Stimulated activated CD8-positive, alpha-beta memory T cell treated with anti-CD3 and anti-CD28 coated beads, Interleukin-15, amount 100 ng/mL, for 1 hour (primary cell): ENCODE measurements at places on chromosomes 2 and 18.

DNA sequence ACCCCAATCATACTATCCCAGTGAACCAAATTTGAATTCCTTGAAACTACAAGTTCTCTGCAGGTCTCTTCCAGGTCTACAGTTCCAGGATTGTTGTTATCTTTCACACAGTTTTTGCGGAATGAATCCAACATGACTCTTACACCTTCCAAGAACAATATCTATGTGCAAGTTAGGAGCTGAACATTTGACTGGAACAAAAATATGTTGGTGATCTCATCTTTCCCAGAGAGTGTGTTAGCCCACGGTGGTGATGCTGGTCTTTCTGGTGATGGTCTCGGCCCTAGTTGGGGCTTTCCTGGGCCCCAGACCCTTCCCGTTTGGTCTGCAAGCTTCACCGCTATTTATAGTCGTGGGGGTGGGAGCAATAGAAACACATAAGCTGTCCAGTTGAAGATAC is 173.7 kb downstream of the TPGS2 start:
- DNase-seq, result no peak

DNA sequence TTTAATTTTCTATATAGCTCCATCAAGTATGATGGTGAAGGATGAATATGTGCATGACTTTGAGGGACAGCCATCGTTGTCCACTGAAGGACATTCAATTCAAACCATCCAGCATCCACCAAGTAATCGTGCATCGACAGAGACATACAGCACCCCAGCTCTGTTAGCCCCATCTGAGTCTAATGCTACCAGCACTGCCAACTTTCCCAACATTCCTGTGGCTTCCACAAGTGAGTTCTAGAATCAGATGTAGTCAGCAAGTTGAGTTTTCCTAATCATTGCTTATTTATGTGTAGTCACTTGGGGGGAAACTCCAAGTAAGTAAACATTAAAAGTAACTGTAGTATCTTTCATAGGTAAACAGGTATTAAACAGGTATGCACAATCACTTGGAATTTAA is 24.8 kb downstream of the SMAD4 start:
- DNase-seq, result no peak

DNA sequence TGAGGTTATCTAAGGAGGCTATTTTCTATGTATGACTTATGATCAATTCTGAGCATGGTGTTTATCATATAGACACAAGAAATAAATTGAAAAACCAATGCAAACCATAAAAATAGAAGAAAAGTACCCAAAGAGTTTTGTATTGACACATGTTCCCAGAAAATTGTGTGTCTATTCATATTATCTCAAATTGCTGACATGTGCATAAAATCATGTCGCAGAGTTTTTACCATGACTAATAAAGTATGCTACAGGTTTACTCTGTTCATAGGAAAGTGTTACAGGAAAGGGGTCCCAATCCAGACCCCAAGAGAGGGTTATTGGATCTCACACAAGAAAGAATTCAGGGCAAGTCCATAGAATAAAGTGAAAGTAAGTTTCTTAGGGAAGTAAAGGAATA is 290.7 kb upstream of the NRXN1 start:
- DNase-seq, result no peak

GRCh38 chr18:26003817-26004216 is 86.6 kb downstream of the SS18 start:
- DNase-seq, result no peak

- no peak for DNase-seq
These were observed 65.0 kb upstream of the ZNF236 start for GRCh38 chr18:76757335-76757734.

- DNase-seq, result no peak
These were observed 72.1 kb downstream of the NPAS2 start for GRCh38 chr2:100891906-100892642.

- no peak for DNase-seq
These were observed 1186.3 kb upstream of the CELF4 start for GRCh38 chr18:38751898-38752297.

DNA sequence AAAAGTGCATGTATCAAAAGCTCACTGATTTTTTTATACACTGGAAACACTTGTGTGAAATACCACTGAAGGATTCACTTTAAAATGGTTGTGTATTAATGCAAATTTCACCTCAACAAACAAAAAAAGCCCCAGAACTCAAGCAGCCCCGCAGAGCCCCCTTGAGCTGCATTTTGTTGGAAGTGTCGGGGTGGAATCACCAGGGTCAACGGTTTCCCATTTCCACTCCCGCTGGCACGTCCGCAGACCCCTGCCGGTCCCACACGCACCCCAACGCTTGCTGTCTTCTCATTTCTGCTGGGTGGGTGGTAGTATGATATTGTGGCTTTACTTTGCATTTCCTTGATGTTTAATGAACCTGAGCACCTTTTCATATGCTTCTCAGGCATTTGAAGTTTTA is 239.7 kb downstream of the FAM210A start:
- no peak for DNase-seq

DNA sequence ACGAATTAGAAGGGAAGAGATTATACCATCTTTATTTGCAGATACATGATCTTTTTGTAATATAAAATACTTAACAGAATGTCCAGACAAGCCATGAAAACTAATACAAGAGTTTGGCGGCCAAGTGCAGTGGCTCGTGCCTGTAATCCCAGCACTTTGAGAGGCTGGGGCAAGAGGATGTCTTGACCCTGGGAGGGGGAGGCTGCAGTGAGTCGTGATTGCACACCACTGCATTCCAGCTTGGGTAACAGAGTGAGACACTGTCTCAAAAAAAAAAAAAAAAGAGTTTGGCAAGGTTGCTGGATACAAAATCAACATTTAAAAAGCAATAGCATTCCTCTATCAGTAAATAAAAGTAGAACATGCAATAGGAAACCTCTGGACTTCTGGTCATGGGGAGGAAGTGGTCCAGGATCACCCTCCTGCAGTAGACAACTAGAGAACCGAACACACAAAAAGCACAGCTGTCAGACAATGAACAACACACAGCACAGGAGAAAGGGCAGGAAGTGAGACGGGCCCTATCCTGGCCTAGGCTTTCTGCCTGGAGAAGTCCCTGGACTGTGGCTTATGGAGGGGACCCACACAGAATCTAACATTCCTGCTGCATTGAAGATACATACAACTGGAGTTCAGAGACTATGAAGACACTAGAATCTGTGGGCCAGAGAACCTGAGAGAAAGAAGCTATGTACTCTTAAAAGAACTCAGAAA is 118.9 kb upstream of the ARL4C start:
- no peak for DNase-seq

GRCh38 chr2:190837952-190838361 is 42.7 kb upstream of the GLS start:
- DNase-seq, result no peak

DNA sequence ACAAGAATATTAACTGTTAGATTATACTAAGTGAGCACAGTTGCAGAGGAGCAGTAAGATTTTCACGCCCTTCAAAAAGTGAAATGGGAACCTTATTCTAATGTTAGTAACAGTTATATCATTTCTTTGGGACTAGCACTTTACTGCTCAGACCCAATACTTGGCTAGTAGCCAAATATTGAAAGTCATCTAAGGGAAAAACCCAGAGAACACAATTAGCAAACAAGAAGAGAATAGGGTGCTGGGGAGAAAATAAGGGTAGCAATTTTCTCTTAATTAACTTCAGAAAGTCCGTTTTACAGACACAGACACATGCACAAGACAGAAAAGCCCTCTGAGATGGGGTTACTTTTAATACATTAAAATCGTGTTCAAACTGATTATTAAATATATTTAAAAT is 71.8 kb downstream of the ID2 start:
- no peak for DNase-seq

- no peak for DNase-seq
These were observed 39.3 kb downstream of the KCNIP3 start for GRCh38 chr2:95336406-95336805.

GRCh38 chr18:79447703-79448367 is 52.1 kb downstream of the NFATC1 start:
- no peak for DNase-seq

- DNase-seq, result no peak
These were observed 75.8 kb downstream of the SDC1 start for GRCh38 chr2:20148923-20149702.

GRCh38 chr2:8437228-8437948 is 244.5 kb upstream of the ID2 start:
- no peak for DNase-seq

- peak; percentile 3 for DNase-seq
These were observed 99.8 kb downstream of the CACNB4 start for GRCh38 chr2:151999053-151999452.

GRCh38 chr2:128702616-128703015 is 383.9 kb upstream of the HS6ST1 start:
- no peak for DNase-seq

GRCh38 chr2:133841900-133842299 is 273.6 kb upstream of the NCKAP5 start:
- no peak for DNase-seq

GRCh38 chr2:104755026-104755878 is 98.7 kb upstream of the POU3F3 start:
- no peak for DNase-seq

DNA sequence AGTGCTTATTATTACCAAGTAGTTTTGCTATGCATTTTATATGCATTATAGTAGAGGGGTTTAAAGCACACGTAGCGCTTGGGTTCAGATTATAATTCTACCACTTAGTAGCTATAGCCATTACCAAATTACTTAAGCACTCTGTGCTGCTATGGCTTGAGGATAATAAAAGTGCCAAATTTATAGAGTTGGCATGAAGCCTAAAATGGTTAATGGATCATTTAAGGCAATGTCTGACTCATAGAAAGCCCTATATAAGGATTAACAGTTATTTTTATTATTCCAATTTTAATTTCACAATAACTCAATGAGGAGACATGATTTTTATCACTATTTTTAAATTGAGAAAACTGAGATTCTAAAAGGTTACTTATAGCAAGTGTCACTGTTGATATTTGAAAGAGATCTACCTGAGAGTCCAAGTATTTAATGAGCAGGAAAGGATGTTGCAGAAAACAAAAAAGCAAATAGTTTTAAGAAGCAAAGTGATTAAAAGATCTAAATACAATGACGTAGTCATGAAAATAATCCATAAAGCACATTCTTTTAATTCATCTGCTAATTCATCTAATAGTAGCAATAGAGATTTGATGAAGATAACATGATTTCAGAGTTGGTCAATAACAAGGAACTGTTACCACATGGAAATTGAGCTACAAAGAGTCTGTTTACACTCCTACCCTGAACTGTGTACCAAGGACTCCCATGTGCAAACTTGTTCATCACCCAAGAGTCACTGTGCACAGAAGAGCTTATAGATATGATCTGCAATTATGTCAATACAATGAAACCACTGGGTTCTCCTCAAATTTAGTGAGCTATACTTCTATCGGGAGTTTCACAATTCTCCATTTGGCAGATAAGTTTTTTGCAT is 78.8 kb upstream of the DTNA start:
- DNase-seq, result no peak

DNA sequence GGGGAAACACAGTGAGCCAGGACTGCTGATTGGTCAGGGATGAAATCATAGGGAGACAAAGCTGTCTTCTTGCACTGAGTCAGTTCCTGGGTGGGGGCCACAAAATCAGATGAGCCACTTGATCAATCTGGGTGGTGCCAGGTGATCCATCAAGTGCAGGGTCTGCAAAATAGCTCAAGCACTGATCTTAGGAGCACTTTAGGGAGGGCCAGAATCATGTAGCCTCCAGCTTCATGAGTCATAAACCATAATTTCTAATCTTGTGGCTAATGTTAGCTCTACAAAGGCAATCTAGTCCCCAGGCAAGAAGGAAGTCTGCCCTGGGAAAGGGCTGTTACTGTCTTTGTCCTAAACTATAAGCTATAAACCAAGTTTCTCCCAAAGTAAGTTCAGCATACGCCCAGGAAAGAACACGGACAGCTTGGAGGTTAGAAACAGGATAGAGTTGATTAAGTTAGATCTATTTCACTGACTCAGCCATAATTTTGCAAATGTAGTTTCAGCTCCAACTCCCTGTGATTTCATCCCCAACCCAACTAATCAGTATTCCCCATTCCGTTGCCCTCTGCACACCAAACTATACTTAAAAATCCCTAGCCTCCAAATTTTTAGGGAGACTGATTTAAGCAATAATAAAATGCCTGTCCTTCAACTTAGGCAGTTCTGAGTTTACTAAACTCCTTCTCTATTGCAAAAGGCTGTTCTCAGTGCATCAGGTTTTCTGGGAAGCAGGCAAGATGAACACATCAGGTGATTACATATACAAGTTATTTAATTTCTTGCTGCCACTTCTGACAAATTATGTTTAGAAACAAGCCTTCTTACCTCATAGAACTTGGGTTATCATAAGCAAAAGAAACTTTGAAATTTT is 226.9 kb upstream of the SPOPL start:
- DNase-seq, result no peak

- no peak for DNase-seq
These were observed 221.9 kb upstream of the RBBP8 start for GRCh38 chr18:22711192-22711685.

DNA sequence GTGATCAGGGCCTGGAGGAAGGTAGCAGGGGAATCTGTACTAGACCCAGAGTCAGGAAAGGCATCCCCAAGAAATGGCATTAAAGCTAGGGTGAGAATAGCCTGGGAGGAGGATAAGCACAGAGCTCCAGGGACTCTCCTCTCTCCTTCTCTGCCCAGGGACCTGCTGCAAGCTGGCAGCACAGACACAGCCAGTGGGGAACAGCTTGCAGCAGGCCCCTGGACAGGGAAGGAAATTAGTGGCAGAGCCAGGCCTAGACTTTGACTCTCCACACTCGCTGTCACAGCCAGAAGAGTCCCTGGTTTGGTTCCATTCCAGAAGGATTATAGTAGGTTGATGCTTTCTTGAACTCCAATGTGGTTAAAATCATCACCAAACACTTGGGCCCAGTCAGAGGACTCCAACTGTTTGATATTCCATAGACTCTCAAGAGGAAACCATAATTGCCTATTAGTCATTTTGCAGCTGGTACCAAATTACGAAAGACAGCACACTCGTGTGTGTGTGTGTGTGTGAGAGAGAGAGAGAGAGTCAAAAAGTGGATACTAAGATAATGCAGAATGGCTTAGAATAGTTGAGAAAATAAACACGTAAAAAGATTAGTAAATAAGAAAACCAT is 95.5 kb upstream of the ATP8B1 start:
- DNase-seq, result no peak

DNA sequence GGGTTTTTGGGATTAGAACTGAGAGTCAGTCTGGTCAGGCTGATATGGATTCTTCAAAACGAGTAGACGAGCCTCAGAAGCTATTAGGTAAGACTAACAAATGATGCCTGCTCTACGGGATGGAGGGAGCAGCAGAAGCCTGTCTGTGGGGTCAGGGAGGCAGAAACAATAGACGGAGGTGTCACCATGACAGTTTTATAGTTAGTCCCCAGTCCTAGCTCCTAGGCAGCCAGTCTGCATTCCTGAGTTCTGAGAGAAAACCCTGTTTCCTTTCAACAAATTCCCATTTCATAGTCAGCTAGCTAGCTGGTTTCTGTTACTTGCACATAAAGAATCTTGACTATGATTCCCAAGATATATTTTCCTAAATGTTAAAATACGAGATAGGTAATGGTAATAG is 542.1 kb downstream of the PID1 start:
- DNase-seq, result no peak

- no peak for DNase-seq
These were observed 441.3 kb upstream of the SLC14A2 start for GRCh38 chr18:45173799-45174519.
